Peyer's patch (tissue), 4 donors: ENCODE measurements at places on chromosomes 12 and 14.

GRCh38 chr14:75054421-75054820 lies 3.2 kb upstream of the MLH3 start:
- DNase-seq, result no peak

DNA sequence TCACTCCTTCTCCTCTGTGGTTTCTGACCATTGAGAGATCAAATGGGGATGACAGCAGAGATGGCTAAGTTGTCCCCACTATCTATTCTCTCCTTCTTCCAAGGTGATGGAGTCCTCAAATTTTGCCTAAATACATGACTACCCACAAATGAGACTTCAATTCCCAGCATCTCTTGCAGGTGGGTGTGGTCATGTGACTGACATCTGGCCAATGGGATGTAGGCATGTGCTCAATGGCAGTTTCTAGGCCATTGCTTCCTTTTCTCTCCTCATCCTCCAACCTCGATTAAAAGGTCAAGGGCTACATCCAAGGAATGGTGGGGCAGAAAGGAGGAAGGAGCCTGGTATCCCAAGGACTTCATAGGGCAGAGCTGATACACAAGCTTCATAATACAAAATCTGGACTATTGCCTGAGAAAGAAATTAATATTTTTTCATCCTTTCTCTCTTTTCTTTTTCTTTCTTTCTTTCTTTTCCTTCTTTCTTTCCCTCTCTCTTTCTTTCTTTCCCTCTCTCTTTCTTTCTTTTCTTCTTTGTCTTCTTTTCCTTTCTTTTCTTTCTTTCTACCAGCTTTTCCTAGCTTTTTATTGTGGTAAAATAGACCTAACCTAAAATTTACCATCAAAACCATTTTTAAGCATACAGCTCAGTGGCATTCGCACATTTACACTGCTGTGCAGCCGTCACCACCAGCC lies 100.9 kb upstream of the PRB2 start:
- DNase-seq, result no peak

DNA sequence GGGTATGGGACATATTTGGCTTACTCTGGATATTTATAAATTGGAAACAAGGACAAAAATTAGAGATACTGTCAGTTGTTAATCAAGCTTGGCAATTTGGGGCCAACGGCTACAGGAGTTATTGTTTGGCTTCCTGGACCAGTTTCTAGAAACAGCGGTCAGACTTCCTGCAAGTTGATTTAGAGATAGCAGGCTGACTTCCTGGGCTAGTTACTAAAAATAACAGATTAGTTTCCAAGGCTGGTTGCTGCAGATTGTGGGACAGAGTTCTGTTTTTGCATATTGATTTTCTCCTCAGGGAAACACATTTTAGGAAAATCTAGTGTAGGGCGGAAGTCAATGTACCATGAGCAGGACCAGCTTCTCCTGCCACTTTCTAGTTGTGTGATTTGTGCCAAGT lies 144.0 kb upstream of the TMPO start:
- DNase-seq, result no peak

DNA sequence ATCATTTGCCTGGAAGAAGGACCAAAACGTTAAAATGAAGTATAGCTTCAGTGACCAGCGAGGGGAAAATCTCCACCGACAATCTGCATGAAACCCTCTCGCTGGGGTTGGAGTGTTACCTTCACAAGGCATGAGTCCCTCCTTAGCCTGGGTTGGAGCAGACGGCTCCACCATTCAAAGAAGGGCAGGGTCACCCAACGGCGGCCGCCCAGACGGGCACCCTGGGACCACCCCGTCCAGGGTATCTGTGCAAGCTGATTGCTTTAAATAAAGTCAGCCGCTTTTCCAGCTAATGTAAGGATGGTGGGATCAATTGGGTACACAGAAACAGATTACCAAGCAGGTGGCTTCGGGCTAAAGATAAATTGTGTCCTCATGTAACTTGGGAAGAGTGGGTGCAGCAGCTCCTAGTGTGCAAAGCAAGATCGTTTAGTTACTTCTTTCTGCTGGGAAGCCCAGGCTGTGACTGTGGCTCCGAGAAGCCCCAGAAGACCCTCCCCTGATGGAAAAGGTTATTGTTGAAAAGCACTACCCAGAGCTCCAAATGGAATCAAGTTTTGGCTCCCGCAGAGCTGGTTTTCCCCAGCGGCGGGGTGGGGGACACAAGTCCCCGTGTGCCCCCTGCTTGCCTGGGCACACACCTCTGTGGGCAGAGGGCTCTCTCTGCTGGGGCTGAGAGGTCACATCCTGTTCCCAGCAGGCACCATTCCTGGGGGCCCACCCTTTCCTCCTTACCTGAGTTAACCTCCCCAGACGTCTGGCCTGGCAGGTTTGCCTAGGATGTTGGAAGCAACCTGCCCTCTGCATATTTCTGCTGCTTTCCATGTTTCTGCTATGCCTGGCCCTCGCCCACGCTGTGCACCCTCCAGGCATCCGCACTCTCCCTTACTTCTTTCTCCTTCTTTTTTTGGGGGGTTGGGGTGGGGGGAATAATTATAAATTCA lies 318.6 kb upstream of the DIO3 start:
- no peak for DNase-seq

DNA sequence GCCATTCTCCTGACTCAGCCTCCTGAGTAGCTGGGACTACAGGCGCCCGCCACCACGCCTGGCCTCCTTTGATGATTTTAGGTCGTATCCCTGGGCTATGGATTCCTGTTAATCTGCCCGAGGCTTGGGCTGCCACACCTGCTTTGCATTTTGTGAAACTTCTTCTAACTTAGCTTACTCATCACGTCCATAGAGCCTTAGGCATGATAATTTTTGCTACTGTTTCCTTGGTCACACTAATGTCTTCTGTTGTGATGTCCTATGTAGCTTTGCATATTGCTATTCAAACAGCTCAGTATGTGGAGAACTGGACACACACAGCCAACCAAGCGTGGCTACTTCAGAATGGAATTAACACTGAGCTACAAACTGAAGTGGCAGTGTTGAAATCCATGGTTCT lies 47.5 kb upstream of the DDX11 start:
- DNase-seq, result no peak
